ENCODE measurements at places on chromosomes 4 and X. TPM values are rescaled to one million over a fixed set of nuclear protein-coding genes. Genes with fewer than 3 reads are reported as not detected.

DNA sequence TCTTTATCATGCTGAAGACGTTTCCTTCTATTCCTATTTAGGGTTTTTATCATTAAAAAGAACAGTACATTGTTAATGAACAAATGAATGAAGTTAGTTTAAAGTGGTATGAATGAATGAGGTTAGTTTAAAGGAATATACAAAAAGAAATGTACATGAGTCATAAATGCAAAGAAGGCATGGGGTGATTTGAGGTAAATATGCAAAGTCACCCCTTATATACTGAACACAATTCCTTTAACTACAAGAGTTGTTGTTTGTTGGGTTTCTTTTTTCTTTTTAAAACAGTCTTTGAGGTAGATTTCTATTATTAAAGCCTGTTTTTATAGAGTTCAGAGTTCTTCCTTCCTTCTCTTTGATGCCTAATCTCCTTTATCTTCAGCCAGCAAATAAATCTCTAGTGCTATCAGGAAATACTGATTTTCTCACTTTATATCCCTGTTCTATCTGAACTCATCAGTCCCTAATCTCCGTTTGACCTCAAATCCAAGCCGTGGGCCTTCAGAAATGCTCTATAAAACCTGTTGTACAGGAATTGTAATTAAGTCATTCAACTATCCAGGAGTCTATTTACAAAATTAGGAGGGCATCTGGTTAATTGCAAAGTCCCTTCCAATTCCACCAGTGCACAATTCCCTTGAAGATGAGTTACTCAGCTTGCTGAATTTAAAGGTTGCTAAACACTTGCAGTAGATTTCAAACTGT is 31.6 kb upstream of the ABCG2 start:
- no peak for DNase-seq

GRCh38 chr4:167930166-167930565 is 162.2 kb upstream of the ANXA10 start:
- no peak for DNase-seq

- no peak for DNase-seq
These were observed 81.5 kb upstream of the PSAPL1 start for GRCh38 chr4:7516096-7516772.

GRCh38 chrX:63754136-63754859 is 30.7 kb downstream of the ARHGEF9 start:
- peak; percentile 26 for DNase-seq

- DNase-seq = peak; percentile 24
These were observed 637 bp downstream of the AMER1 start for GRCh38 chrX:64204701-64205440.

GRCh38 chr4:170243662-170244288 is 154.0 kb upstream of the AADAT start:
- DNase-seq = no peak

Gene SHROOM2
- total RNA-seq = not detected

Gene CENPVL3
- total RNA-seq = not detected

Gene DOK7
- not detected for total RNA-seq

Gene ENPEP
- 5.9 TPM for total RNA-seq

Gene PLRG1
- 79.6 TPM for total RNA-seq

Gene RBMXL3
- total RNA-seq = not detected
